ENCODE measurements at places on chromosomes 12 and 14. TPM values are rescaled to one million over a fixed set of nuclear protein-coding genes. Genes with fewer than 3 reads are reported as not detected.

Gene TRMT61A
- total RNA-seq = 12.4 TPM

Gene STAB2
- total RNA-seq = not detected

Gene NRIP2
- total RNA-seq = 17.4 TPM

Gene LETMD1
- total RNA-seq = 82.5 TPM

Gene HDAC7
- 52.8 TPM for total RNA-seq

Gene HAL
- total RNA-seq = not detected

Gene TCL1A
- total RNA-seq = not detected

Gene ANKS1B
- total RNA-seq = 351 TPM

Gene SERPINA5
- 1.0 TPM for total RNA-seq

Gene ZNF385A
- 79.9 TPM for total RNA-seq

Gene FANCM
- total RNA-seq = 8.2 TPM

Gene CFAP54
- total RNA-seq = 5.7 TPM

Gene OAS3
- total RNA-seq = 10.9 TPM

All from dorsolateral prefrontal cortex (tissue), 122 donors.